ENCODE measurements at places on chromosomes 2 and 18. TPM values are rescaled to one million over a fixed set of nuclear protein-coding genes. Genes with fewer than 3 reads are reported as not detected.

Gene SERPINB3
- not detected for total RNA-seq

Gene ZNF397
- total RNA-seq = 53.1 TPM

Gene SEPTIN10
- total RNA-seq = 33.2 TPM

Gene CCDC121
- 17.2 TPM for total RNA-seq

Gene NGEF
- total RNA-seq = 46.5 TPM

Gene HMSD
- 0.39 TPM for total RNA-seq

Gene MAP2
- total RNA-seq = 0.64 TPM

Gene TUBA4B
- 0.13 TPM for total RNA-seq

Gene POMC
- total RNA-seq = not detected

Gene GPAT2
- 0.27 TPM for total RNA-seq

Gene ITGB6
- total RNA-seq = 4.0 TPM

Gene BOK
- 2.1 TPM for total RNA-seq

Gene SRSF7
- 86.3 TPM for total RNA-seq

Gene FAM237A
- not detected for total RNA-seq

Gene WDR33
- total RNA-seq = 59.3 TPM

Gene REL
- total RNA-seq = 19.0 TPM

Gene BCL11A
- 131 TPM for total RNA-seq

Gene FSHR
- total RNA-seq = 1.6 TPM

Gene AKAIN1
- total RNA-seq = not detected

Gene LINC00305
- not detected for total RNA-seq

Gene CXCR1
- total RNA-seq = 0.21 TPM

Gene BBS5
- 9.3 TPM for total RNA-seq

Gene GPR155
- 2.3 TPM for total RNA-seq

Gene DYNC1I2
- 161 TPM for total RNA-seq

Gene CCBE1
- total RNA-seq = 1.3 TPM

Gene PRKAG3
- 0.56 TPM for total RNA-seq

Gene SNTG2
- total RNA-seq = 1.3 TPM

Gene ACYP2
- 23.3 TPM for total RNA-seq

Gene CFAP65
- 10.0 TPM for total RNA-seq

Gene ANKRD23
- 3.2 TPM for total RNA-seq

Gene AGPS
- 21.8 TPM for total RNA-seq

Gene POTEC
- not detected for total RNA-seq

Gene TWIST2
- not detected for total RNA-seq

Gene PTRHD1
- 22.2 TPM for total RNA-seq

Gene MFSD2B
- 0.27 TPM for total RNA-seq
